ENCODE measurements at places on chromosomes 1 and 21.

- DNase-seq: no peak
Measured at GRCh38 chr1:49104575-49104974, 327.9 kb upstream of the BEND5 start.

DNA sequence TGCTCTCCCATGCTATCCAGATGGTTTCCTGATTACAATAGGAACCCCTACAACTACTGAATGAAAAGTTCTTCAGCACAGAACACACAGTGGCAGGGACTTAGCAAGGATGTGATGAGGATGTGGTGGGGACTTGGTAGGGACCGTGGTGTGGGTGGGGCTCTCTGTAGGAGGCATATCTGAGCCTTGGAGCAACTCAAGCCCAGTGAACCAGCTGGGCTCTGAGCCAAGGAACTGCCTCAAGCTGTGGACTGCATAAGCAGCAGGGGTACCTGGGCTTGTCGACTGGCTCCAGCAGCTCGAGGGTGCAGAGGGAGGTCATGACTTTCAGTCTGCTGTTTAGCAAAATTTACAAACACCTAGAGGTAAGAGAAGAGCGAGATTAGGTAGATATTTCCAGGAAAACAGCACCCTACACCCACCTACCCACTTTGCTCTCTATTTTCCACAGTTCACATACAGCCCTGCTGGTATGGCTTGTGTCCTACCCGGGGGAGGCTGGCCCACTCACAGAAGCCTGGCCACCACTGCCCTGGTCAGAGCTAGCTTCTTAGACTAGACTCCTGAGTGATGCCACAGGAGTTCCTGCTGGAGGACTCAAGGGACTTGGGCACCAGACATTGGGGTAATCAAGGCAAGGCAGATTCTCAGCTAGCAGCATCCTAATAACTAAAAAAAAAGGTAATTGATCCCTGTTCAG is 86.8 kb upstream of the GCLM start:
- no peak for DNase-seq

- DNase-seq: no peak
Measured at GRCh38 chr21:42452401-42453223, 43.4 kb downstream of the RSPH1 start.

- no peak for DNase-seq
Measured at GRCh38 chr1:209646558-209646957, 5.7 kb downstream of the LAMB3 start.

DNA sequence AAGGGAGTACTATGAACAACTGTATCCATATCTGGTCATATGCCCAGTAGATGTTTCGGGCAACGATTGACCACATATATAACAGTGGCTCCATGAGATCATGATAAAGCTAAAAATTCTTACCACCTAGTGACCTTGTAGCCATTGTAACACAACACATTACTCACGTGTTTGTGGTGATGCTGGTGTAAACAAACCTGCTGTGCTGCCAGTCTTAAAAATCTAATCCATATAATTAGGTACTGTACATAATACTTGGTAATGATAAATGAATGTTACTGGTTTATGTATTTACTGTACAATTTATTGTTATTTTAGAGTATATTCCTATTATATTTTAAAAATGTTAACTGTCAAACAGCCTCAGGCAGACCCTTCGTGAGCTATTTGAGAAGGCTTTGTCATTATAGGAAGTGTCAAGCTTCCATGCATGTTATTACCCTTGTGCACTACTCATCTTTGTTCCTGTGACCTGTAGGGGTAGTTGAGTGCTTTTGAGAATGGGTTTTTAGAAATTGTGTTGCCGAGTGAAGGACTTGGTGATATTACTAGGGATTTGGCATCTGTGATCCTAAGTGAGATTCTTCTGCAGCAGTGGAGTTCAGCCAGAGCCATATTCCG is 23.6 kb downstream of the DIP2A start:
- DNase-seq: no peak

GRCh38 chr1:206792939-206793607 is 20.8 kb upstream of the IL10 start:
- no peak for DNase-seq

GRCh38 chr1:66292944-66293343 is 241.0 kb upstream of the SGIP1 start:
- no peak for DNase-seq

DNA sequence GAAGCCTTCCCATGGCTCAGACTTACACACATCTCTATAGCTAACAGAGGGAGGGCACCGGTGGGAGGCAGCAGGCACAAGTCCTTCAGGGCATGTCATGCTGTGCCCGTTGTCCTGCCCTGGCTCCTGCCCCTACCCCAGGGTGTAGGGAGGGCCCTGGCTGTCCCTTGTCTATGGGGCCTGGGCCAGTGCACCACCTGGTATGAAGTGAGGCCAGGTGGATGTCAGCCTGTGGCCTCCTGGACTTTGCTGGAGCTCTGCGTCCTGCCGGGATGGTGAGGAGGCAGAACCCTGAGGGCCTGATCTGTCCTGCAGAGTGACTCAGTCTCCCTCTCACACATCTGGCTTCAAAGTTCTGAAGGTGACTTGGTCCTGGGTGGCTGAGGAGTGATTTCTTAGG is 47.3 kb upstream of the GPR37L1 start:
- DNase-seq: no peak

- no peak for DNase-seq
Measured at GRCh38 chr1:21507511-21508270, 1.5 kb upstream of the ALPL start.

- DNase-seq: no peak
Measured at GRCh38 chr21:36145259-36145658, 10.4 kb downstream of the CBR3 start.

DNA sequence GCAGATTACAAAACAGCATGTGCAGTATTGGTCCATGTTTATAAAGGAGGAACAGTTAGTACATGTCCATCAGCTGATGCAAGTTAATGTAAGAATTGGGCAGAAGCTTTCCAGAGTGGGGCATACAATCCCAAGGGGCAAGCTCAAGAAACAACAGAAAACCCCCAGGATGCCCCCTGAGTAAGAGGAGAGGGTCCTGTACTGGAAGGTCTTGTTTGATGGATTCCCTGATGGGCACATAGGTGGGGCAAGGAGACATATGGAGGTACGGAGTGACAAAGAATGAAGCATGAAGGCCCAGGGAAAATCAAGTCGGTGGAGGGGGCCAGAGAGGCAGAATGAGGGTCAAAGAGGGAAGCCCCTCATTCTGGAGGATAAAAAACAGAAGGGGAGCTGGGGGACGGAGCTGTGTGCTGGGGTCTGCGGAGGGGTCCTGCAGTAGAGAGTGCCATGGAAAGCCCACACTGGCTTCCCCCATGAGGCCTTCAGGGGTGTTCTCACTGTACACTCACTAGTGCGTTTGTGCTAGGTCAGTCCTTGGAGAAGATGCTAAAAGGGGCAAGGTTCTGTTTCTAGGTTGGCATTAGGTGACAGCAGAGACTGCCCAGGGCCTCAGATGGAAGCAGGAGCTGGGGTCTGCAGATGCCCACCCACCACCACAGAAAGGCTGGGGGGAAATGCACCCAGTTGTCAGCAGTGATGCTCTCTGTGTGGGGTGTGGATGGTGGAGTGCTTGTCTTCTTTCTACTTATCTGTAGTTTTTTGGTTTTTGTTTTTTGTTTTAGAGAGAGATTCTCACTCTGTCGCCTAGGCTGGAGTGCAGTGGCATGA is 12.5 kb upstream of the MATN1 start:
- no peak for DNase-seq

GRCh38 chr1:33815061-33815460 is 48.8 kb upstream of the HMGB4 start:
- DNase-seq: no peak

GRCh38 chr1:85599076-85599491 is 18.5 kb downstream of the CCN1 start:
- DNase-seq: no peak

DNA sequence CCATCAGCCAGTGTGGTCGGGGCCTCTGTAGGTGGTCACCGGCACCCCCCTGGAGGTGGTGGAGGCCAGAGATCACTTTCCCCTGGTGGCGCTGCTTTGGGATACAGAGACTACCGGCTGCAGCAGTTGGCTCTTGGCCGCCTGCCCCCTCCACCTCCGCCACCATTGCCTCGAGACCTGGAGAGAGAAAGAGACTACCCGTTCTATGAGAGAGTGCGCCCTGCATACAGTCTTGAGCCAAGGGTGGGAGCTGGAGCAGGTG is 961 bp downstream of the RBM15 start:
- DNase-seq: no peak

- no peak for DNase-seq
Measured at GRCh38 chr1:192737306-192737705, 71.5 kb upstream of the RGS2 start.

DNA sequence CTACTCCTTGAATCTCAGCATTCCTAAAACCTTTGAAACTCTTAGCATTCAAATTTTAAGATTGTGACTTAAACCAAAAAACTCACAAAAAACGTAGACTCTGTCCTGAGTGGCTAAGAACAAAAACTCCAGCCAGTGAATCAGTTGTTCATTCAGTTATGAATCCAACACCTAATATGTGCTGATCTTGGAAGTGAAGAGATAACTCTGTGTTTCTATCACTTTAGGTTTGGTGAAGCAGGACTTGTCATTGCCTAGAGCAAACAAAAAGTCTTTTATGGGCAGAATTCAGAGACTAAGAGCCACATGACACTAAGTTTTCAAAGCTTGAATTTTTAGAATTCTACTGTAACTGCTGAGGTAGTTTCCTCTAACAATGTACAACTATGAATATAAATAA is 10.4 kb upstream of the GPR137B start:
- no peak for DNase-seq

DNA sequence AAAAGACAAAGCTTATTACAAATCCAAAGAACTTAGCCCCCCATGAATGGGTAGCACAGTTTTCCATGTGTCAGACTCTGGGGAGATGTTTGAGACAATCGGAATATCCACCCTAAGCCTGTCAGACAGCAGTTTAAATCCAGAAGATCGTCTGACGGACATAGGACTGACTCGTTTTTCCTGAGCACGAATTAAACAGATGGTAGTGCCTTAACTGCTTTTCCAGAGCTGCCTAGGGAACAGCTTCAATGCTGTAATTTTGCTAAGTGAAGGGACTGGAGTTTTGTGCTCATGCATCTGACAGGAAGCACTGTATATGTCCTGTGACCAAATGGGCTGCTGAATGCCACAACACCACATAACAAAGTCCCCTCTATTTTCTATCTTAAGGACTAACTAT is 48.6 kb downstream of the PCNX2 start:
- DNase-seq: no peak

DNA sequence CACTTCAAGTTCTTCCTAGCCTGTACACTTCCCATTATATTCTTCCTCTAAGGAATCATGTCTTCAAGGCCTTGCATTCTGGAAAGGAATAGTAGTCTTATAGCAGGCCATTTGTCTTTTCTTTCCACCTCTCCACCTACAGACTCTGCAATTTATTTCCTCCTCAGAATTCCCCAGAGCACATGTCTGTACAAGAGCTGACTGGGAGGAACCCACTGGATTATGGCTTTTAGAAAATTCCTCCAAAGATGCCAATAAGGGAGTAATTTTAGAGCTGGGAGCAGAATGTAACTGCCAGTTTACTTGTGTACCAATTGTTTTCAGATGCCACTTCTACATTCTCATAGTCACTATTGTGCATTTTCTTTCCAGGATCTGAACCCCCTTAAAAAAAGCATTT is 3.4 kb upstream of the PSMG1 start:
- DNase-seq: no peak

- no peak for DNase-seq
Measured at GRCh38 chr21:40850071-40850470, 3.1 kb upstream of the DSCAM start.

DNA sequence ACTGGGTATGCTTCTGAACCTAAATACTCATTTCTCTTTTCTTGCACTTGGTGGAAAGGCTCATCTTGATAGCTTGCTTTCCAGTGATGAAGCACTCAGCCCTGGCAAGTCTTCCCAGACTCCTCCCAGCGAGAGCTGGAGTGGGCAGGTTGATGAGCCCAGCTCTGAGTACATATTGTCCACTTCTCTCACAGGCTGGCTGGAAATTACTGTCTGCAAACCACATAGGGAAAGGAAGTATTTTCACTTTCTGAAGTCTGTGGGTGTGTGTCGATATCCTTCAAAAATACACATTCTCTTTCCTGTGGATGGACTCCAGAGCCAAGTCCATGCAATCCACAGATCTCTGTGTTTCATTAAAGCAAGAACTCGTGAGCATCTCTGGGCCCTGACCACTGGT is 38.7 kb upstream of the CNTN2 start:
- no peak for DNase-seq

DNA sequence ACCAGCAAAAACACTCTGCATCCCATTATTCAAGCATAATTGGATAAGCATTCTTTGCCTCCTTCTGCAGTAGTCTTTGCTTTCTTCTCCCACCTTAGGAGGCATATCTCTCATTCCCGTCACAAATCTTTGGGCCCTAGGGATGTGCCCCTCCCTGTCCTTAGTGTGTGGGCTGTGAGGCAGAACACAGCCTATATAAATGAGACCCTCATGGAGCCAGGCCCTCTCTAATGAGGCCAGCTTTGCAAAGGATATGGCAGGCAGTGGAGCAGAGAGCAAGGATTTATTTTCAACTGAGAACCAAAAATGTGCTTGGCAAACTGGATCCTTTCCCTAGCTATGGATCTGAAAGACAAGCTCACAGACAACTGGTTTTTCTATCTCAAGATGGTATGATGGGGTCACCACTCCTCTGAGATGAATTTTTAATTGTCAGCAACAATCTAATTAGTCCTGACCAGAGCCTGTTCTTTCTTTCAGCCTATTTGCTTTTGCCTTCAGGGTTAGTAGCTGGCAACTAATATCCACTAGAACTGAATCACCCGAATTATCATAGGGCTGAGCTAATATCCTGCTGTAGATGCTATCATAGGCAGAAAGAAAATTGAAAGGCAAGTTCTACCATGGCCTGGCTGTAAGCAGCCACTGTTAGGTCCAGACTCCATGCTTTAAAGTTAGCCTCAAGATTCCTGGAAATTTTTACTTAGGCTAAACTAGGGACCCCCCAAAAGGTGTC is 134.2 kb downstream of the SYT2 start:
- DNase-seq: no peak

DNA sequence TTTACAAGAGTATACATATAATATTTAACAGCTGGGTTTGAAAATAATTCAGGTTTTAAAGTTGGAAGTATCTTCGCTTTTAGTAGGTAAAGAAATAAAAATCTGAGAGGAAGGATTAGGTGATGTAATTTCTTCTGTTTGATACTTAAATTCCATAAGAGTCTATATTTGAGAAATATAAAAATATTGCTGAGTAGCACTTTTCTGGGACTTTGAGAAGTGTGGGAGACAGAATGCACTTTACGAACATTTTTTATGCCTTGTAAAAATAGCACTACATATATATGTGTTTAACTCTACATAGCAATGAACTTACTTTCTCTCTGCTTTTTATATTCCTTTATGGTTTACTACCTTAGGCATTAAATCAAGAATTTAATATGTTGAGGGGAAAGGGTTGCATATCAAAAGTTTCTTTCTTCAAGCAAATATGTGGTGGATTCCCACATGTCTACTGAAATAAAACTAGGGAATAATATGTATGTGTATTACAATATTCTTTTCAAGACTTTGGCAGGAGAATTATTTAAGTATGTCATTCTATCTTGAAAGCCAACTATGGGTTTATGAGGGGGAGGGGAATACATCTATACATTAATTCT is 266.7 kb upstream of the ADAMTS5 start:
- DNase-seq: no peak
